ENCODE measurements at places on chromosomes 2 and 18.

DNA sequence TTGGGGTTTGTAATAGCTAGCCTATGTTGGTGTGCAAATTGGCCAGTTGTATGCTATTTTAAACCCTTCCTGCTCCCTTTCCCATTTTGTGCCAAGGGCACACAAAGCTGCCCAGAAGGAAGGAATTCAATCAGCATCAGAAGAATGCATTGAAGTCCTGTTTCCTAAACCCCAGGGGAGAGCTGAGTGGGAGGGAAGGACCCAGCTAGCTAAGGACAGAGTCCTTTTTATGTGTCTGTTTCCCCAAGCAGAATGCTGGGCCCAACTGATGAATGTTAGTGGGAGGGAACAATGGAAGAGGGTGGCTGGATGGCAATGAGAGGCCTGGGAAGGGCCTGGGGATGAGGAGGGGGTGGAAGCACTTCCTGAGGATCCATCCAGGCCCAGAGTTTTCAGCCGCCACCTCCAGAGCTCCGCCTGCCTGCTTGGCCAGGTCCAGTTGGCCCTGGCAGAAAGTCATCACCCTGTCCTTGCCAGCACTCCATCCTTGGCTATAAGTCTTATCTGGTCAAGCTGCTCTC is 32.7 kb downstream of the MEX3C start:
- DNase-seq, result no peak

DNA sequence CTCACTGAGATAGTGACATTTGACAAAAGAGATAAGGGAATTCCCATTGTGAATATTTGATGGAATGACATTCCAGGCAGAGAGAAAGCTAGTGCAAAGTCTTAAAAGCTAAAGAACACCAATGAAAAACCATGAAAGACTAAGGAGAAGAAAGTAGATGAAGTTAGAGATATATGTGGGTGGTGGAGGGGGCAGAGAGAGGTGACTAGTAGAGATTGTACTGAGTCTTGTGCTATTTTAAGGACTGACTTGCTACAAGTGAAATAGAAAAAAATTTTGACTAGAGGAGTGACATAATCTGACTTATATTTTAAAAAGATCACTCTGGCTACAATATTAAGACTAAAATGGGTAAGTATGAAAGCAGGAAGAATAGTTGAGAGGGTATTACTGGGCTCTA is 35.3 kb upstream of the GULP1 start:
- DNase-seq, result no peak

DNA sequence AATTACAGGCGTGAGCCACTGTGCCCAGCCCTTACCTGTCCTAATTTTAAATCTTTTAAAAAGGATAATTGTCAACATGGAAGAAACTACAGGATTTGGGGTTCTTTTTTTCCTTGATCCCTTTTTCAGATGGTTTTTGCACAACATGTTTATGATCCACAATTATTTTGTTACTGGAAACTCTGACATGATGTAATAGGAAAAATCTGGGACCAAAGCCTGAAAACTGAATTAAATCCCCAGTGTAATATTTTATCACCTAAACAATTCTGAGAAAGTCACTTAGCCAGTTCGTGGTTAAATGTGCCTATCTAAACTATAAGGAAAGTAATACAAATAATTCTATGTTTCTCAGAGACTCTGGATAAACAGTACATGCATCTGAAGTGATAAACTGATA is 1649.7 kb downstream of the LRP1B start:
- no peak for DNase-seq

DNA sequence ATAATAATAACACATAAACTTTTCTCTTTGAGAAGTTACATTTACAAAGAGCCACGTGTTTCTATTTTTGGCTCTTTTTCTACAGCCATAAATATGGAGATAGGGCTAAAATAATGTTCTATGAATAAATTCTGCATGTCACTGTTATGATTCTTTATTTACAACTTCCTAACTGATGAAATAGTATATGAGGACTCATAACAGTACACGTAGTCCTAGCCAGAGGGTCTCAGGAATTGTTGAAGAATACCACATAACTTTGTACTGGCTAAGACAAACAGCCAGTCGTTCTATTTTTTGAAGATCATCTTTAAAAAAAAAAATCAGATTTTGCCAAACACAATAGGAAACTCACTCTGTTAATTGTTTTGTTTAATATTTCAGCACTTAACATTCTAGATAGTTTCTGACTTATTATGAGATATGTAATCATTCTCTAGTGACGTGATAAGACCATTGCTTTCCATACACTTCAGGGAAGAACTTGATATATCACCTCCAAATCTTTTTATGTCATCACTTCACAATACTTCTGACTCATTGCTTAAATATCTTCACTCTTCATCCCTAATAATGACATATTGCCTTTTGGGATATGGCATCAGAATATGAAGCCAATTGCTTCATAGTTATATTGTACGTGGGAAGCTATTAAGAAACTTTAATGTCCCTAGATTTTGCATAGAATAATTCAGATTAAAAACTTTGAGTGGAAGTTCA is 256.1 kb downstream of the XIRP2 start:
- DNase-seq, result no peak

- DNase-seq, result no peak
Measured at GRCh38 chr2:156147594-156148330, 184.8 kb downstream of the NR4A2 start.

DNA sequence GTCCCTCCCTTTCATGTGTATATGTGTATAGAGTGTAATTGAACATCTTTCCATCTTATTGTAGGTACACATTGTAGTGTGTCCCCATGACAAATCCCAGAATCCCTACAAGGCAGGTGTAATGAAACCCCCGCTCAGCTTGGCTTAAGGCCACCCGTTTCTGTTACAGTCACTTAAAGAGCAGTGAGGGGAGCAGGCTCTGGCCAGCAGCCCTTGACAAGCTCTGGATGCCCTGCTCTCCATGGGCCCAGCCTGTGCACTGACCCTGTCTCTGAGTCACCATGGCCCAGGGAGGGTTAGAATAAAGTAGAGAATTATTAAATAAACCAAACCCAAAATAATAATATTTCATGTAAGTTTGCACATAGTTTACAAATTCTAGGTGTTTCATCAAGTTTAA is 17.2 kb upstream of the MAL start:
- DNase-seq, result no peak

GRCh38 chr18:59345556-59345955 is 13.5 kb downstream of the LMAN1 start:
- DNase-seq, result no peak

All from activated T-cell treated with anti-CD3 and anti-CD28 coated beads, Interleukin-2, amount 50 U/mL, for 4 hours (primary cell).